ENCODE measurements at places on chromosomes 3 and 15.

DNA sequence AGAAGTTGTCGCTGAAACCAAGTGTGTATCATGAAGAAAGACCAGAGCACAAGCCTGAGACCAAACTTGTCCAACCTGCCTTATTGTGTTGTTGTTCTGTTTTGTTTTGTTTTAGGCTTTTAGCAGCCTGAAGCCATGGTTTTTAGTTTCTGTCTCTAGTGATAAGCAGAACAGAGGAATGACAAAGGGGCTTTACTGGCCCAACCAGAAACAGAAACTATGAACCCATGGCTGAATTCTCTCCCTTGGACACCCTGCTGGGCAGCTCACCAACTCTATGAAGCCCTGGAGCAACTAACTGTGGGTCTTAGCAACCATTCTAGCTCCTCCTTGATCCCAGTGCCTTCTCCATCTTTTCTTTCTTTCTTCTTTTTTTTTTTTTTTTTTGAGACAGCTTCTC is 30.3 kb downstream of the HCLS1 start:
- no peak for DNase-seq
- H3K36me3 ChIP-seq, result no peaks in the 10 kb centered on the region
- no peak overlapping the region for H3K27ac ChIP-seq
- no peaks in the 10 kb centered on the region for H3K4me1 ChIP-seq

DNA sequence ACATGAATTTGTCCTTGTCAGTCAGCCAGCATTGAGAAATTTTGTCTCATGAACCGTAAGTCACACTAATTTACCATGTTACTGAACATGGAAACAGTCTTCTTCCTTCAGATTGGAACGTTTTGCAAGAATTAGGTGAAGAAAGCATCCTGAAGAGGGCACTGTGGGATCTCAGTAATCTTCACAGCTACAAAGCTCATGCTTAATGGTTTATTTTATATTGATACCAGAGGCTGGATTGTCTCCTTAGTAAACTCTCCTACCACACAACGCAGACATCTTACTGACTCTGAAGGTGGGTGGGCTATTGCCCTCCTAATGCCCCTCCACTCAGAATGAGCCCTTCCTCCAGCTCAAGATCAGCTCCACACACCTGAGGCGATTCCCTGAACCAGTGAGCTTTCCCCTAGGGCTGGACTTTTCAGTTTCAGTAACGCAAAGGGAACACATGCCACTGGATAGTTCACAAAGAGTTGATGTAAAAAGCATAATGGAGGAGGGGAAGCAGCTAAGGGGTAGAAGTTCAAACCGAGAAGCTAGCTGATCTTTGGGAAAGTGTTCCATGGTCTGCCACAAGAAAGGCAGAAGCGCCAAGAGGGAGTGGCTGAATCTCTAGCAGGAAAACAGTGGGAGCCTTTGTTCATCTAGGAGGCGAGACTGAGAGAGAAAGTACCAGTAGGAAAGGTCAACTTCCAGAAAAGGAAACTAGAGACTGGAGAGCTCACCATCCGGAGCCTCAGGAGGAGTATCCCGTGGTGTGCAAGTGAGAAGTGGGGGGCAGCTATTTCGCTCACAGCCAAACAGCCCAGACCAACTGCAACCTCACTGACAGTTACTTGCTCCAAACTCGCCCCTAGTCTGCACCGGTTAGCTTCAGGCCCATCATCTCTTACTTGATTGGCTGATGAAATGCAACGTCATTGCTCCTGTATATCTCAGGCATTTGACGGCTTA is at the start of gene SLC9C1:
TSS of gene SLC9C1 (minus strand) at position 849 of the 954 bp plus-strand sequence. CDS start 7,425 bp downstream, outside the sequence.
- H3K4me3 ChIP-seq, result peak within 1 kb of the TSS; percentile 65
- peak; percentile 78 for DNase-seq
- 0 out of 2 replicates have a peak, but pooled peaks cover 2% of the 10 kb centered on the region for H3K27me3 ChIP-seq
- no peaks in the 10 kb centered on the region for H3K4me1 ChIP-seq
- peak within 1 kb of the TSS; percentile 19 for H3K27ac ChIP-seq

- H3K4me3 ChIP-seq, result no peak overlapping the region
- no peaks in the 10 kb centered on the region for H3K4me1 ChIP-seq
- no peak for DNase-seq
- no peak overlapping the region for H3K27ac ChIP-seq
Observed at GRCh38 chr15:31280046-31280830, 46.4 kb upstream of the KLF13 start.

GRCh38 chr15:80679167-80679803 is 15.8 kb upstream of the ABHD17C start:
- peaks cover 1% of the 10 kb centered on the region for H3K4me1 ChIP-seq
- DNase-seq, result no peak
- H3K27ac ChIP-seq, result no peak overlapping the region
- H3K36me3 ChIP-seq, result no peaks in the 10 kb centered on the region

GRCh38 chr15:36887214-36887961 is 213.0 kb downstream of the MEIS2 start:
- no peak overlapping the region for H3K27ac ChIP-seq
- H3K36me3 ChIP-seq, result peaks cover 28% of the 10 kb centered on the region
- peak; percentile 23 for DNase-seq
- peak overlapping the region; percentile 64 for H3K4me3 ChIP-seq
- H3K27me3 ChIP-seq, result 0 out of 2 replicates have a peak, but pooled peaks cover 6% of the 10 kb centered on the region

GRCh38 chr3:66581256-66581655 is 80.4 kb upstream of the LRIG1 start:
- H3K27me3 ChIP-seq, result peaks cover 30% of the 10 kb centered on the region
- no peak for DNase-seq
- H3K27ac ChIP-seq, result no peak overlapping the region
- no peaks in the 10 kb centered on the region for H3K36me3 ChIP-seq
- H3K4me3 ChIP-seq, result no peak overlapping the region

- H3K4me1 ChIP-seq, result no peaks in the 10 kb centered on the region
- no peaks in the 10 kb centered on the region for H3K36me3 ChIP-seq
- no peak overlapping the region for H3K4me3 ChIP-seq
Observed at GRCh38 chr3:114428044-114428595, 134.3 kb downstream of the TIGIT start.

DNA sequence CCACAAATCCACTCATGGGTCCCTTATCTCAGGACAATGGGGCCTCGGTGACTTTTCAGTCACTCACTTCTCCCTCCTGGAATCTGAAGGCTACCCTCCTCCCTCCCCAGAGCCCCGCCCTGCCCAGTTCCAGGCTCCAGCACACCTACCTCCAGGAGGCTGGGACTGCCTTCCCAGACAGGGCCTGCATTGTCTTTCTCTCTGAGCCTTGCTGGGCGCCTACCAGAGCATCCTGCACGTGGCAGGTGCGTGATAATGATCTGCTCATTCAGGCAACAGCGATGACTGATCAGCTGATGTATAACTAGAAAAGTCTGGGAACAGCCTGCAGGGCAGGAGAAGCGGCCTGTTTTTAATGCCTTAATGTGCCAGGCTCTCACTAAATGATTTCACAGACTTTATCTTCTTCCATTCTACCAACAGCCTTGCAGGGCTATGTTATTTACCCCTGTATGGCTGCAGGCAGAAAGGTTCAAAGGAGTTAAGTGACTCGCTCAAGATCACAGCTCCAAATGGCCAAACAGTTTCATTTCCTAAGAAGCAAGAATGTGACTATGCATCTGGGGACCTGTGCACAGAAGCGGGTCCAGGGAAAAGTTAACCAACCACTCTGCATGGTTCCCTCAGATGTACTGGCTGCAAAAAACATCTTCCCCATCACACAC is 6.3 kb downstream of the ADAMTS17 start:
- no peak for DNase-seq
- H3K36me3 ChIP-seq, result no peaks in the 10 kb centered on the region
- no peaks in the 10 kb centered on the region for H3K27me3 ChIP-seq

GRCh38 chr3:66312039-66312438 is 91.2 kb downstream of the SLC25A26 start:
- no peaks in the 10 kb centered on the region for H3K27me3 ChIP-seq
- no peak overlapping the region for H3K4me3 ChIP-seq
- no peak overlapping the region for H3K27ac ChIP-seq
- no peaks in the 10 kb centered on the region for H3K4me1 ChIP-seq
- DNase-seq, result no peak

DNA sequence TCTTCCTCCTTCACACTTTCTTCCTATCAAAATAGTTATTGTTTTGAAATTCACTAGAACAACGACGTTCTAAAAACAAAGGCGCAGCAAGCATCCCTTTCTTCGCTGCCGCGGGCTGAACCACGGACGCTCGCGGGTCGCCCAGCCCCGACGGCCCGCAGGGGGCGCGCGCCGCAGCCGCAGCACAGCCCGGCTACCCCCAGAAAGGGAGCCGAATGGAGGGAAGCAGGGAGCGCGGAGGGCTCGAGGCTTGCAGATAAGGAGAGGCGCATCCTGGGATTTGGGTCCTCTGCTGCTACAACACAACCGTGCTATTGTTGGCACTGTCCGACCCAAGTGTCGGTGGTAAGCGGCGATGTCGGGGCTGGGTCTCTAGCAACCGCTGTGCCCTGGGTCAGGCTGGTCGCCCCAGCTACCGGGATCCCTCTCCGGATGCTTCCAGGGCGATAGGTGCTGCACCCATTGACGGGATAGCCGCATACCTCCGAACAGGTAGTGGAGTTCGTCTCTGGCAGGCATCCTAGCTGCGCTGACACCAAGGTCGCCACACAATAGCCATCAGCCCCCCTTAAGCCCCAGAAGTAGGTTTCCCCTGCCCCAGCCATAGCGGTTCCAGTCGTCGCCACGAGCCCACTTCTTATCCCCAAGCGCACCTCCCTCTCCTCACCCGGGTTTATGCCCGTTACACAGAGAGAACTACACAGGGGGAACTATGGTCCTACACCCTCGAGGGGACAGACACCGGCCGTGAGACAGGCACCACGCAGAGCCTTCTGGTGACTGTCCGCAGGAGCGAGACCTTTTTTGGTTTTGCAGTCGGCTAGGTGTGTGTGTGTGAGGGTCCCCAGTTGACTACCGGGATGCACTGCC is 6.0 kb downstream of the ONECUT1 start:
- no peak for DNase-seq
- H3K27ac ChIP-seq, result no peak overlapping the region
- H3K4me3 ChIP-seq, result no peak overlapping the region
- H3K4me1 ChIP-seq, result no peaks in the 10 kb centered on the region

- H3K4me3 ChIP-seq, result no peak overlapping the region
- H3K27me3 ChIP-seq, result peaks cover 68% of the 10 kb centered on the region
- no peaks in the 10 kb centered on the region for H3K4me1 ChIP-seq
- no peaks in the 10 kb centered on the region for H3K36me3 ChIP-seq
- H3K27ac ChIP-seq, result no peak overlapping the region
Observed at GRCh38 chr15:69107025-69107620, 53.3 kb upstream of the GLCE start.

- no peak for DNase-seq
- H3K27ac ChIP-seq, result no peak overlapping the region
- no peak overlapping the region for H3K4me3 ChIP-seq
- no peaks in the 10 kb centered on the region for H3K4me1 ChIP-seq
- no peaks in the 10 kb centered on the region for H3K27me3 ChIP-seq
Observed at GRCh38 chr3:35183927-35184675, 455.2 kb upstream of the ARPP21 start.

DNA sequence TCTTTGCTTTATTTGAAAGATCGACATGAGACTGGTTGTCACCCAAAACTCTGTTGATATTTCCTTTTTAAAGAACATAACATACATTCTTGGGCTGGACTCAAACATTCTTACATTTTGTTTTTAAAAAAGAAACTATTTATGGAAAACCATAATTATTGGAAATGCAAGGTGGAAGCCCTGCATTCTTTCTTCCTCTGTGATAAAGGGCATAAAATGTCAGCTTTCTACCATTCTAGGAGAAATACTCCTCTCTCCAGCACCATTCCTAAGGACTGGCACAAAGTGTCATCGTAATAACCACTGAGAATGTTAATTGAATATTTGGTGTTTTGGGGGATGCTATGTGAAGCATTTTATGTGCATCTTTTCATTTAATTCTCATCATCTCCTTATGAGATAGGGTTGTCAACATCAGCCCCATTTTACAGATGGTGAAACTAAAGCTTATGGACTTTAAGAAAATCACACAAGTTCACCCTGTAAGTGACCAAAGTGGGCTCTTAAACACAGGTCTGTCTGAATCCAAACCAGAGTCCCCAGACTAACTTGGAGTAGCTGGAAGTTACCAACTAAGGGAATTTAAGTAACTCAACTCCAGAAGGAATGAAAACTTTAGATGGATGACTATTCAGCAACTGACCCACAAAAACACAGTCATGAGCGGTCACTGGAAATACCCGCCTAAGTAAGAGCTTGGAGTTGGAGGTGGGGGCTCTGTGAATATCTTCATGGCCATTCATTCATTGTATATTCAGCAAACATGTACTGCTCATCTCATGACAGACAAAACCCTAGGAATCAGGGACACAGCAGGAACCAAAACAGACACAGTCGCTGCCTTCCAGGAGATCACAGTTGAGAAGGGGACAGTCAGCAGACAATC is 45.9 kb upstream of the LMCD1 start:
- peaks cover 71% of the 10 kb centered on the region for H3K4me1 ChIP-seq
- peak; percentile 14 for DNase-seq
- H3K27me3 ChIP-seq, result no peaks in the 10 kb centered on the region

DNA sequence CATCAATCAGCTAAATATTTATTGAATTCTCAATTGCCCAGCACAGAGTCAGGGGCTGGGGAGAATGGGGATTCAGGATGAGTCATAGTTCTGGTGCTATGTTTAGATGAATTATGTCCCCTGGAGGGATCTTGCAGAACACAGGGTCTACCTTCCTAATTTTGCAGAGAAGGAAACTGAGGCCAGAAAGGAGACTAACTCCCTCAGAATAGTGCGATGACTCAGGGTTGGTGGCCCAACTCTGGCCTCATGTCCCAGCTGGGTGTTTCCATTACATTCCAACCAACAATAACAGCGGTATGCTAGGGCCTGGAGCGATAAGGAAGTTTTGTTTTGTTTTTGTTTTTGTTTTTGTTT is 270.9 kb downstream of the TLE3 start:
- H3K27me3 ChIP-seq, result peaks cover 48% of the 10 kb centered on the region
- no peak overlapping the region for H3K4me3 ChIP-seq
- H3K4me1 ChIP-seq, result no peaks in the 10 kb centered on the region
- H3K27ac ChIP-seq, result no peak overlapping the region
- DNase-seq, result no peak

DNA sequence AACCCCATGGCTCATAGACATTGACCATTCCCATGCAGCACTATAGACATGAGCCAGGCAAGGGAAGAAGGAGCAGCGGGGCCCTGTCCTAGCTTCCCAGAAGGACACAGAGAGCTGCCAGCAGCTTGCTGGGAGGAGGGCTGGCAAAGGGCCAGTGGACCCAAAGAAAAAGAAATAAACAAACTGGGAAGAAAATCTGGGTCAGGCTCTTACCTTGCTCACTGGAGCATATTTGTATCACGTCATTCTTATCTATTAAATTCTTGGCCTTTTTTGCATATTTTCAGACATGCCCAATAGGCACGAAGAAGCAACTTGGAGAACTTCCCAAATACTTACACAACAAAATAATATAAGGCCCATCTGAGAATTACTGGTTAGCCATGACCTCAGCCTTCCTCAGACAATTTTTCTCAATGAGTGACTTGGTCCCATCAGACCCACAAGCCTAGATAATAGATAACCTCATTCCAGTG is 28.4 kb downstream of the RASGRP1 start:
- H3K4me3 ChIP-seq, result no peak overlapping the region
- peak; percentile 96 for DNase-seq
- peaks cover 54% of the 10 kb centered on the region for H3K4me1 ChIP-seq

All from GM23248 (cell line).